ENCODE measurements at places on chromosomes 1 and 21.

GRCh38 chr1:55640708-55641473 is 425.7 kb upstream of the USP24 start:
- peak; percentile 75 for DNase-seq

GRCh38 chr21:27590271-27590670 is 623.4 kb upstream of the ADAMTS5 start:
- no peak for DNase-seq

- no peak for DNase-seq
Observed at GRCh38 chr1:107536266-107536665, 395.4 kb downstream of the NTNG1 start.

DNA sequence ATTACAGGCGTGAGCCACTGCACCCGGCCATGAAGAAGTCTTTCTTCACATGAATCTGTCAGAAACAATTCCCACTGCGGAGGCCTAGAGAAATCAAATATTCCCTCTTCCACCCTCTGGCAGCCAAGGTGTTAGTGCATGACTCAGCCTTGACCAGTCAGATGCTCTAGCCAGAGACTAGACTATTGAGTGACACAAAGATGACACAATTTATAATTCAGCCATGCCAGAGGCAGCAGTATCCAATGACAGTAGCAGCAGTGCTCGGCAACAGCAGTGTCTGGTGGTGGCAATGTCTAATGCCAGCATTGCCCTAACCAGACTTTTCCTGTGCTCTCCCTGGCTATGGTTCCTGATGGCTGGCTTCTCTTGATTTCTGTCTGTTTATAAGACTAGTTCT is 8.7 kb downstream of the CTXND2 start:
- DNase-seq, result no peak

DNA sequence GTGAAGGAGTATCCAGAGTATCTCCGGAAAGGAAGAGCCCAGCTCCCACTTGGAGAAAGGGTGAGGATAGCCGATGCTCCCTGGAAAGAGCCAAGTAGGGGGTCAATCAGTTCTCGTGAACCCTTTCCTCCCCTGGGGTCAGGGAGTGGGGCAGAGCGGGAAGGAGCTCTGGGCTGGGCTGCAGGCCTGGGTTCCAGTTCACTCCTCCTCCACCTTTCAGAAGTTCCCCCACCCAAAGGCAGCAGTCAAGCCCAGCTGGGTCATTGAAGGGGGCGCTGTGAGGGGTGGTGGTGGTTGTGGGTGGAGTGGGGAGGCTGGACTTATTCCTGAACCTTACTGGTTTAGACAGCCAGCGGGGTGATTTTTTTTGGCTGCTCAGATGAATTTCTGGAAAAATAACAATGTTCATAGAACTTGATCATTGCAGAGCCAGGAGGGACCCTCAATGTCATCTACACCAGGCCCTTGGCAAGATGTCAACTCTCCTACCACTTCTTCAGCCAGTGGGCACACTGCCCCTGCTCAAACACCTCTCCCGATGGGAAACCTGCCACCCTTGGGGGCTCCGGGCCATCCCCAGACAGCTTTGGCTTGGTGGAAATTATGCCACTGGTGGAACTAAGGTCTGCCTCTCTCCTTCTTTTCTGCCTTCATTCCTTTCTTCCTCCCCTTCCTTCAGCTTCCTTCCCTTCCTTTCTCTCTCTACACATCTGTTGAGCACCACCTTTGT is 235.8 kb downstream of the TRABD2B start:
- no peak for DNase-seq

DNA sequence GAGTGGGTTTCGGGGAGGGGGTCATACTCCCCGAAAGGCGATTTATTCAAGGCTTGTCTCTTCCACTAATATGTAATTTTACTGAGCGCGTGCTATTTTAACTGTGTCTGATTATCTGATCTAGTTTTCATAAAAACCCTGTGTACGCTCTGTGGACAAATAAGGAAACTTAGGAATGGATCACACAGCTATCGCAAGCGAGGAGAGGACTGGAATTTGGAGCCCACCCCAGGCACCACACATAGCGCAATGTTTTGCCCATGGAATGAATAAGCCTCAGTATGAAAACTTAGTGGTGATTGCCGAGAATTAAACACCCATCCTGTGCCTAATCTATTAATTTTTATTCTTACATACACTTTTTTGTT is 9.8 kb upstream of the RAB42 start:
- DNase-seq, result no peak

GRCh38 chr1:199168888-199169585 is 530.2 kb downstream of the PTPRC start:
- no peak for DNase-seq

- DNase-seq, result no peak
Observed at GRCh38 chr1:222817529-222817928, 2.7 kb downstream of the DISP1 start.

- no peak for DNase-seq
Observed at GRCh38 chr1:32904797-32905196, 3.6 kb upstream of the TMEM54 start.

GRCh38 chr1:193754732-193755427 is 568.5 kb upstream of the B3GALT2 start:
- no peak for DNase-seq

- no peak for DNase-seq
Observed at GRCh38 chr1:236494586-236495466, 29.0 kb upstream of the LGALS8 start.

GRCh38 chr1:2946291-2946690 is 75.0 kb upstream of the ACTRT2 start:
- DNase-seq, result no peak

GRCh38 chr1:30750731-30751291 is 6.8 kb downstream of the LAPTM5 start:
- DNase-seq, result peak; percentile 44

DNA sequence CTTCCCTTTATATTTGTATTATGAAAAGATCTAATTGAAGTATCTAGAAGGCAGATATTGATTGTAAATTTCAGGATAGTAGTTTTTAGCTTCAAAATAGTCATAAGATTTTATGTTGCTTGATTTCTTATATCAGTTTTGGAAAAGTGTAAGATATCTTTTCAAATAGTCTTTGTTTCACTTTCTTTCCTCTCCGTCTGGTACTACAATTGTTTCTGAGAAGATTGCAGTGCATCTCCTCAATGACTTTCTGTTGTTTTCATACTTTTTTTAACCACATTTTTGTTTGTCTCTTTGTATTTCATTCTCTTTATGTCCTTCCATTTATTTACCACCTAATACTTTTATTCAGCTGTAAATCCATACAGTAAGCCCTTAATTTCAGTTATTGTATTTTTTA is 964.6 kb upstream of the B3GALT2 start:
- DNase-seq, result no peak

DNA sequence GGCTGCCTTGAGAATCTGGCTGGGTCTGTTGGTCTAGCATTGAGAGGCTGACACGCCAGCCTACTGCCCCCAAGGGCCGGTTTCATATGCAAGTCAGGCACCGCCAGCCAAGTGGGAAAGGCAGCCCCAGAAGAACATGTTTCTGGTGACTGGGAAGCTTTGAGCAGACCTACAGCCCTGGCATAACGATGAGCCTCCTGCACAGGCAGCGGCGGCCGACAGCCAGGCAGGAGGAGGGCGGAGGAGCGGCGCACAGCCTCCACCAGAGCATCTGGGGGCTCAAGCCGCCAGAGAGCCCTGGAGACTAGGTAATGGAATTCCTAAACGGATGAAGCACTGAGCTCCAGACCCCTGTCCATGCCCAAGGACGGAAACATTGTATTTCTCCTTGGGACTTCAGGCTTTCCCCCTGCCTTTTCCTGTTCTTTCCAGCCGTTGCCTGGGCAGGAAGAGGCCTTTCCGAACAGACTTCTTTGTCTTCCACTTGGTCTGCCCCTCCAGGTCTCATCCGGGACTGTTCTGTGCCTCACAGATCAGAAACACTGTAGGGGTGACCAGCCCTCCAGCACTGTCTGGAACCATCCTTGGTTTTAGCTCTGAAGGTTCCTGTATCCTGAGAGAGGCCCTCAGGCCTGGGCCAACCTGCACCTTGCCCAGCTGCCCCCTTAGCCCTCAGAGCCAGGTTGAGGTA is 59.5 kb downstream of the IRF2BP2 start:
- no peak for DNase-seq

GRCh38 chr1:191969290-191969689 is 189.0 kb upstream of the RGS18 start:
- no peak for DNase-seq

DNA sequence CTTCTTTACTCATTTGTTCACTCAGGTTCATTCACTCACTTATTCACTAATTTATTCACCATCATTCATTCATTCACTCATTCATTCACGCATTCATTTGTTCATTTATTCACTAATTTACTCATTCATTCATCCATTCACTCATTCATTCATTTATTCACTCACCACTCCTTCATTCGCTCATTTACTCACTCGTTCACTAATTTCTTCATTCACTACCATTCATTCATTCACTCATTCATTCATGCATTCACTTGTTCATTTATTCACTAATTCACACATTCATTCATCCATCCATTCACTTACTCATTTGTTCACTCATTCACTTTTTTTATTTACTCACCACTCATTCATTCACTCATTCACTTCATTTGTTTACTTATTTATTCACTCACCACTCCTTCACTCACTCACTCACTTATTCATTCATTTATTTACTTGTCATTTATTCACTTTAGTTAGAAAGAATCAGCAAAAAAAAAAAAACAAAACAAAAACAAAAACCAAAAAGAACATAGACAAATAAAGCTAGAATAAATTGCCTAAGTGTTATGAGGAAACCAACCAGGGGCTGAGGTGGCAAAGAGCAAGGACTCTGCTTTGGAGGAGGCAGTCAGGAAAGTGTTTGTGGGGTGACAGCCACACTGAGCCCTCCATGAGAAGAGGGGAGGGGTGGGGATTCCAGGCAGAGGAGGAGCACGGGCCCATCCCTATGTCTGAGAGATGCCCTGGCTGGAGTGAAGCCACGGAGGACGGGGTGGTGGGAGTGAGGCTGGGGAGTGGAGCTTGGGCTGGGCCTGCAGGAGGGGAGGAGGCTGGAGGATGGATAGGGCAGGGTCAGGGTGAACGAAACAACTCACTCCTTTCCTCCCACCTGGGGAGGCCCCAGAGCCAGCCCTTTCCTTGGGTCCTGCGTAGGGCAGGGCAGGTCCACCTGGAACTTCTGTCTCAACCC is 129.2 kb upstream of the WNT4 start:
- no peak for DNase-seq

GRCh38 chr21:25581582-25581981 is 25.7 kb downstream of the MRPL39 start:
- no peak for DNase-seq

- DNase-seq, result no peak
Observed at GRCh38 chr1:13809461-13810159, 109.6 kb downstream of the PRDM2 start.

DNA sequence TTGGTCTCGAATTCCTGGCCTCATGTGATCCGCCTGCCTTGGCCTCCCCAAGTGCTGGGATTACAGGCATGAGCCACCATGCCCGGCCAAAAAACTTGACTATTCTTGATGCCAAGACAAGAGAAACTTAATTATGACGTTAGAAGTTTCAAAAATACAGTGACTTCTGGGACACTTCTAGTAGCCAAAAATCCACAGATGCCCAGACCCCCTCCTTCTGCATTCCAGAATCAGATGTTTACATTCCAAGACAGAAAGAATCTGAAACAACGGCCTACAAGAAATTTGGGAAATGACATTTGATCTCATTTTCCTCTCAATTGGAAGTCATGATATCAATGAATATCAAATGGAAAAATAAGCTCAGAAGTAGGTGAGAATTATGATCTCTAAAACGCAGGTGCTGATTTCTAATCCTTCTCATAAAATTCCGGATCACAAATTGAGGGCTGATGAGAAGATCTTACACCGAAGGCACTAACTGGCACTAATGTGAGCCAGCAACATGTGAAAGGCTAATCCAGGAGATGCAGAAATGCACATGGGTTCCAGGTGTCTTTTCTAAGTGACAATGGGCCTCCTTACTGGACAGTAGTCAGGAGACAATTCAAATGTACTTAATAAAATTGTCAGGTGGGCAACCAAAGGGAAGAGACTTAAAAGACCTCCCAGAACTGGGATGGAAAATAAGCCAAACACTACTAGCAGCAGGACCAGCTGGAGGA is 5.5 kb downstream of the RAB29 start:
- no peak for DNase-seq

- DNase-seq, result peak; percentile 75
Observed at GRCh38 chr1:38062361-38063288, 16.0 kb upstream of the POU3F1 start.

GRCh38 chr1:100452641-100453040 is 85.3 kb upstream of the GPR88 start:
- DNase-seq, result no peak

DNA sequence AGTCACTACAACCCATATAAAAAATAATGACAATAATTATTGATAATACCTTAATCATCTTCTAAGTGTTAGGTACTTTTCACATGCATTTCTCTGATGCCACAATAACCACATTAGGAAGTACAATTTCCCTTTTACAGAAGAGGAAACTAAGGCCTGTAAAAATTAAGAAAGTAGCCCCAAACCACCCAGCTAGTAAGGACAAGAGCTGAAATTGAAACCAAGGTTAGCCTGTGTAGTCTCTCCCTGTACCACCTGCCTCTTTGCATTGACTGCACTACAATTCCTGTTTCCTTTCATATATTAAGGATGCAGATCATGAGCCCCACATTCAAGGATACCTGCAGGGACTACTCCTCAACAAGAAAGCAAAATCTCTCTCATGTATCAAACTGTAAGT is 288.8 kb downstream of the GPATCH2 start:
- DNase-seq, result no peak

GRCh38 chr1:60283690-60284089 is 210.1 kb upstream of the C1orf87 start:
- DNase-seq, result no peak

DNA sequence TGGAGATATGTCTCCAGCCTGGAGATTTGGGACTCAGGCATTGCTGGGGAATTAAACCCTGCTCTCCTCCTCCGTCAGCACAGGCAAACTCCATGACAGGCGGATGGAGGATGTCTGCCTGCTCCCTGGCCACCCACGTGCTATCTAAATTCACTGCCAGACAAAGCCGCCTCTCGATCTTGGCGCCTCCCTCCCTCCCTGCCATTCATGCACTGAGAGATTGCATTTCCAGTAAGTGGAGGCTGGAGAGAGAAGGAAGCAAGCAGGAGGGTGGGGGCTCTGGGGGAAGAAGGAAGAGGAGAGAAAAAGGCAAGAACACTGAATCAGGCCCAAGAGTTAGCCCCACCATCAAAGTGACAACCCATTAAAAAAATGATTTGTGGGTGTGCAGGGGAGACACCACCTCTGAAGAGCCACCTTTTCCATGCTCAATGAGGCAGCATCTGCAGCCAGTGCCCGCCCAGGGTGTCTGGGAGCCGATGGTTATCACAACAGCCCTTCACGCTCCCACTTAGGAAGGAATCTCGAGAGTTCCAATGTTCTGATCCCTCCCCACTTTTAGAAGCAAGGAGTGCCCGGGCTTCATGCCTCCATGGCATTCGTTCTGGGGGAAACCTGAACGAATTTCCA is 183.0 kb downstream of the HIVEP3 start:
- no peak for DNase-seq

DNA sequence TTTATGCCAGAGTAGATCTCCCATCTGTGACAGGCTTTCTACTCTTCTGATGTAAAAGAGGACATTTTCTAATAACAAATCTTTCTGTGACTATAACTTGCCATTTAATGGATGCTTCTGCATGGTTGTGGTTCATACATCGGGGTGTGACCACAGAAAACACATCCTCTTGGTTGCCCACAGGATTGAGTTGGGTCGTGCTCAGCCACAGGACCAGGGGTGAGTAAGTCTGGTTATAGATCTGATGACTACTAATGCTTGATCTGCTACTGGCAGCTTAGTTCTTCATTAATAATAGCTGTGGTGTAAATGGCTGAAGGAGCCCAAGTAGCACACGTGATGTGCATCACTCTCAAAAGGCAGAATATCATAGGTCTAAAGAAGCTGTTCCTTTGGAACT is 328.2 kb downstream of the RWDD3 start:
- no peak for DNase-seq

All from NCI-H1436 treated with DMSO at 0.1 percent for 48 hours (cell line).